ENCODE measurements at places on chromosomes 11 and 22.

- no peak for DNase-seq
These were observed 57.9 kb downstream of the DYNC2H1 start for GRCh38 chr11:103167166-103167565.

- no peak for DNase-seq
These were observed 34.2 kb upstream of the HORMAD2 start for GRCh38 chr22:30045901-30046715.

GRCh38 chr11:81895258-81895657, 838.4 kb downstream of the FAM181B start:
- DNase-seq = no peak

GRCh38 chr11:62104816-62105653, 18.8 kb upstream of the INCENP start:
- no peak for DNase-seq
